NCI-H748 treated with DMSO at 0.1 percent for 48 hours (cell line): ENCODE measurements at places on chromosomes 5 and 9.

DNA sequence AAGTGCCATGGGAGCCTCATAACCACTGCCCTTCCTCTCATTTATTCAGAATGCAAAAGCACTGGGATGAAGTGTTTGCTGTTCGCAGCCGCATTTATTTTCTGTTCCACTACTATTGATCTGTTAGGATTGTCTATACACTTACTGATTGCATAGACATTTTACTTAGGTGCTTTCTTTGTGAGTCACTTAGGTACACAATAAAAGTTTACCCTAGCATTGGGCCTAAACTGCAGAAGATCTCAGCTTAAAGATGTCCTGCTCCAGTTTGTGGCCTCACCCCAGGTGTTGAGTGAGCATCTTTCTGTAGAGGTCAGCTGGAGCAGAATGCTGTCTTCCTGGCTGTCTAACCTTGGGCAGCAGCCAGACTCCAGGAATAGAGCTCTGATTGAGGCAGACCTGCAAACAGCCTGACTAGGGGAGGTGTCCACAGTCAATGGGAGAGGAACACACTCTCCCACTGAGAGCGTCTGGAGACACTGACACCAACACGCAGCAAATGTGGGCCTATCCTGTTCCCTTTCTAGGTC is 54.0 kb downstream of the GPR21 start:
- DNase-seq, result no peak

- DNase-seq, result no peak
These were observed 6.9 kb downstream of the SHC3 start for GRCh38 chr9:89171693-89172092.

- no peak for DNase-seq
These were observed 477.6 kb upstream of the CD180 start for GRCh38 chr5:67674159-67674655.

DNA sequence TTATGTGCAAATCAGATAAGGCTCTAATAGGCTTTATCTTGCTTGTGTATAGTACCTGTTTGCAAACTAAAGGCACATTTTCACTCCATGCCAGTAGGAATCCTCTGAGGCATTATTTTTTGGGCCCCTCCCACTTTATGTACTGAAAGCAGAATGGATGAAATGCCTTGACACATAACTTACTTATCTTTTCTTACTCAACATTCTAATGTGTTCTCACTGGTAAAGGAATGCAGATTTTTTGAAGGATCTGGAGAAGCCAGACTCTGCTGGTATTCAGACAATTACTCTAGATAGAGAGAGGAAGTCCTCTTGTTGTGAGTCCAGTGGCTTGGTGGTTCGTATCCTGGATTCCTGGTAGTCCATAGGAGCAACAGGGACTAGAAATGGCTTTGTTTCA is 336.7 kb downstream of the CCDC171 start:
- no peak for DNase-seq

DNA sequence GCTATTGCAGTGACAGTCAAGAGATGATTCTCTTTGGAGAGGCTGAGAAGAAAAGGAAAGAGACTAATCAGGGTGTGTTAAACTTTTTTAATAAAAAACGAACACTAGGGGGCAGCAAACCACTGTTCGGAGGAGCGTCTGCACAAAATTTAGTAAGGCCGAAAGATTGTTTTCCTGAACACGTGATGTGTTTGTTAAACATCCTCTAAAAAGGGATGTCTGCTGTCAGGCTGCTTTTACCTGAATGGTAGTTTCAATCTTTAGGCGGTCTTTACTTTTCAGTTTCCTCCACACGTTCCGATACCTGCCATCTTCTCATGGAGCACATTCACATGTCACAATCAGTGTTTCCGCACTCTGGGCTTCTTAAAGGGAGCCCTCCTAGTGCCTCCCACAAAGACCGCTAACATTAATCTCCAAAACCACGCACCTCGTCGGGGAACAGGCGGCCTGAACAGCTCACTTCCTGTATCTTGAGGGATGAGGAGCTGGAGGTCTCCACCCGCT is 125.2 kb downstream of the GPBP1 start:
- peak; percentile 78 for DNase-seq

DNA sequence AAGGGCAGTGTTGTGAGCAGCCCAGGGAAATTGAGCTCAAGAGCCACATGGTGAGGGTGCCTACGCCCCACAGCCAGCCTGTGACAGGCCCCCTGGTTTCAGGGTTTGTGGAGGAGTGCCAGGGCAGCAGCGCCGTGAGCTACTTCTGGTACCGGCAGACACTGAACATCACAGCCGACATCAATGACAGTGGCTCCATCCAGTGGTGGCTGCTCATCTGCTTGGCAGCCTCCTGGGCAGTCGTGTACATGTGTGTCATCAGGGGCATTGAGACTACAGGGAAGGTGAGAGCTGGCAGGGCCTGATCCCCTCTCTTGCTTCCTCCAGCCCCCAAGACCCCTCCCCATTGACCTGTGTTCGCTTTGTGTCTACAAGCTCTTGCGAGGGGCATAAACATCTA is 10.2 kb downstream of the SLC6A18 start:
- DNase-seq, result no peak

GRCh38 chr9:88871669-88872068 is 119.6 kb upstream of the S1PR3 start:
- DNase-seq, result no peak

DNA sequence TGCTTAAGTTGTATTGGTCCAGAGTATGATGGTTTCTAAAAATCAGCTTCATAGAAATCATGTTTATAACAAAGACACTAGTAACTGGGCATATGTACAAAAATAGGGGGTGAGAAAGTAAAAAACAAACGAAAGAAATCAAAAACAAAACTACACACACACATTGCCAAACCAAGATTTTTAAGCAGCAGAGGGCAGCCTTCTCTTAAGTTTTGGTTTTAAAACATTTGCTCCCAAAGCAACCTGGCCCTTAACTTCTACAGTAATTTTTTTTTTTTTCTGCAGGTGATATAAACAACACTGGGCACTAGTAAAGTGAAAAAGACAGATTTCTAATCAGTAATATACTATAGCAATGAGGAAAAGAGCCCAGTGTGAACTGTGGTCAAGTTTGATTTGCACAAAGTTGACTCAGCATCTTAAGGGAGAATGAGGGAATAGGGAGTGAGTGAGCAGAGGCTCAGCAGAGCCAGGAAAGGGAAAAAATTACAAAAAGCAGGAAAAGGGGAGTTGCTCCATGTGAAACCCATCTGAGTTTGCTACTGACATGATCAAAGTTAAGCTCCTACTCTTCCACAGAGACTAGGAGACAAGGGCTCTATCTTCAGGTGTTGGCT is 13.4 kb upstream of the GAPT start:
- no peak for DNase-seq

GRCh38 chr5:54705994-54706653 is 188.6 kb downstream of the SNX18 start:
- DNase-seq, result no peak

DNA sequence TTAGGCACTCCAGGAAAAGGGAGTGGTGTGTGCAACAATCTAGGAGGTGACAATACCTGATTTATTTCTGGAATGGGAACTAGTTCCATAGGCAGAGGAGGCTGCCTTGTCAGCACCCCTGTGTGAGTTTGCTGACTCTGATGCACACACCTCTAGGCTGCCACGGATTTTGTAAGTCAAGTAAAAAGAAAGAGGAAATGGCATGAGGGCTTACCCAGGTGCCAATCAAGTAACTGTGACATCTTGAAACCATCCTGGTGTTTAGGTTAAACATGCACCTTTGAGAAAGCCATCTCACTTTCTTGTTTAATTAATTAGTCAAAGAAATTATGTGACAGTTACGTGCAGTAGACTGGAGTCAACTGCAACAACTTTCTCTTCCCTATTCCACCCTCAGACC is 32.3 kb upstream of the FAM81B start:
- no peak for DNase-seq

DNA sequence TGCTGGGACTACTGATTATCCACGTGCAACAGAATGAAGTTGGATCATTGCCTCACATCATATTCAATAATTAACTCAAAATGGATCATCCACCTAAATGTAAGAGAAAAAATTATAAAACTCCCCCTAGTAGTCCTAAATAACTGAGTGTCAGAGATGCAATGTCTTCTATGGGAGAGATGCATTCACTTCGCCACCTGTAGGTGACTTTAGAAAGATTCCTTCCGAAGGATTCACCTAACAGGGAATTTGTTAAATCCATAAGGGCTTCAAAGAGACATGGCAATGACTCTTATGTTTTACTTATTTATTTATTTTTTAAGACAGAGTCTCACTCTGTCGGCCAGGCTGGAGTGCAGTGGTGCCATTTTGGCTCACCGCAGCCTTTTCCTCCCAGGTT is 526.0 kb downstream of the MTRR start:
- DNase-seq, result no peak

DNA sequence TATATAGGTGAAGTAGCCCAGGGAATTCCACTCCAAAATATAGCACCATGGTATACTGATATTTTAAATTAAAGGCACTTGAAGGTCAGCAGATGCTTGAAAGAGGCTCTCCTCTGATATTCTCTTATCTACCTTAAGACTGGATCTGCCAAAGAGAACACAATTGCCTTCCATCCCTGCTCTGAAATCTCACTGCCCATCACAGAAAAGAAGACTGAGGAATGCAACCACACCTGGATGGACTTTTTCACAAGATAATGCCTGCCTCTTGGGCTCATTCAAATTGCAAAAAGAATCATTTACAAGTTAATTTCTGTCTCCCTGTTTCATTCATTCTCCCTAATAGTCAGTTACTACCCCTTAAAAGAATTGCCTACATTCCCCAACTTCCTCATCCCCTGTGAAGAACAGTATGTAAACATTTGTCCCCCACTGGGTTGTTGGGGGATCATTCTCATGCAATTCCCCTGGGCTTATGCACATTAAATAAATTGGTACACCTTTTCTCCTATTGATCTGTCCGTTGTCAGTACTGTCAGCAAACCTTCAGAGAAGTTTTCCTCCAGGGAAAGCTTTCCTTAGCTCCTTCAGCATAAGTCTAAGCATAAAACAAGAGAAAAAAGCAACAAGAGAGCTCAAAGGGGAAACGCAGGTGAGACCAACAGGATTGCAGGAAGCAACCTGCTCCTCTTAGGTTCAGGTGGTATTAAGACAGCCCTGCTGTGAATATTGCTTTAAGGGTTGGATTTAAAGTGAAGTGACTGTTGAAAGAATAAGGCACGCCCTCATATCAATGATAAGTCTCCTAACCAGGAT is 171.4 kb upstream of the SLC30A5 start:
- DNase-seq, result no peak

DNA sequence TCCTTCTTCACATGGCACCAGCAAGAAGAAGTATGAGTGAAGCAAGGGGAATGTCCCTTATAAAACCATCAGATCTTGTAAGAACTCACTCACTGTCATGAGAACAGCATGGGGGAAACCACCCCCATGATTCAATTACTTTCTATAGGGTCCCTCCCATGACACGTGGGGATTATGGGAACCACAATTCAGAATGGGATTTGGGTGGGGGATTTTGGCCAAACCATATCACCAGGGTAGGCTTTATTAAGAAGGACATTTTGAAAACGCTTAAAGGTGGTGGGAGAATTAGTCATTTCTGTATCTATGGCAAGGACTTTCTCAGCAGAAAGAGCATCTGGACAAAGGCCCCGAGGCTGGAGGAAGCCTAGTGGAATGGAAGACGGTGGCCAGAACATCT is 100.2 kb upstream of the ADAMTS16 start:
- DNase-seq, result no peak

- no peak for DNase-seq
These were observed 4.9 kb upstream of the RCL1 start for GRCh38 chr9:4787876-4788275.

DNA sequence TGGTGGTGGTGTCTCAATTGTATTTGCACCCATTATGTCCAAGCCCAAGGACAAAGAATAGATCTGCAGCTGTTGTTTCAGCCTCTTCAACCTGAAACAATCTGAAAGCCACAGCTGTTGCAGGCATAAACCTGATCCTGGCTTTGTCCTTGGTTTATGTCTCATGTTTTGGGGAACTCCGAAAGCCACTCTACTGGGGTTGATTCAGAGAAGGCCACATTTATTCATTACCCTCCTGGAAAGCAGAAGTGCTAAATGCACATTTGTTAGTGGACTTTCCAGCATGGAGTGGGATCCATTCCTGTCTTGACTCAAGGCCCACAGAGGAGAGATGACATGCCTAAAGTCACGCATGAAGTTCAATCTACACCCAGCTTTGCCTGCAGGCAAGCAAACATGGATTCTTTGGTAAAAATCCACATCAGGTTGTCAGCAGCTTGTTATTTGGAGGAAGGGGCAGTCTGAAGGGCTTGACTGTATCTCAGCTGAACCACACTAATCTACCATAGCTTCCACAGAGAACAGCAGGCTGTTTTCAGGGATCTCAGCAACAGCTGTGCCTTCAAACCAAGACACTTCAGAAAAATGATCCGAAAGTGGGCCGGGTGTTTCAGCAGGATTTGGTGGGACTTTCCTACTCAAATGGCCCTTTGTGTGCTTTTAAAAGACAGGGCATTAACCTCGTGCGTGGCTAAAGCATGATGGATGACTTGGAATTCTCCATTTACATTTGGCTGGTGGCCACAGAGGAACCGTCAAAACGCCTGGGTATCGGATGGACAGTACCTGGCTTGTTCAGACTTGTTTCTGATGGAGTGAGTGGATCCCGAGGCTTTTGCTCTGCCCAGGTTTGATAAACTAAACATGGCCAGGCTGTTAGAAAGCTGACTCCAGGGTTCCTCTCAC is 36.2 kb upstream of the ADAM19 start:
- DNase-seq, result no peak

- DNase-seq, result no peak
These were observed 646.9 kb upstream of the ZNF608 start for GRCh38 chr5:125393221-125393815.

DNA sequence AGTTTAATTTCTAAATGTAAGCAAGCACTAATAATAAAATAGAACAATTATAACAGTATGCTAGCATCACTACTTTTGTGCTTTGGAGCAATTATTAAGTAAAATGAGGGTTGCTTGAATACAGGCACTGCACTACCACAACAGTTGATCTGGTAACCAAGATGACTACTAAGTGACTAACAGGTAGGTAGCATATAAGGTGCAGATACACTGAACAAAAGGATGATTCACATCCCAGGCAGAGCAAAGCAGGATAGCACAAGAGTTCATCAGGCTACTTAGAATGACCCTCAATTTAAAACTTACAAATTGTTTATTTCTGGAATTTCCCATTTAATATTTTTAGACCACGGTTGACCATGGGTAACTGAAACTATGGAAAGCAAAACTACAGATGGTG is 48.0 kb upstream of the RGS7BP start:
- DNase-seq, result no peak

DNA sequence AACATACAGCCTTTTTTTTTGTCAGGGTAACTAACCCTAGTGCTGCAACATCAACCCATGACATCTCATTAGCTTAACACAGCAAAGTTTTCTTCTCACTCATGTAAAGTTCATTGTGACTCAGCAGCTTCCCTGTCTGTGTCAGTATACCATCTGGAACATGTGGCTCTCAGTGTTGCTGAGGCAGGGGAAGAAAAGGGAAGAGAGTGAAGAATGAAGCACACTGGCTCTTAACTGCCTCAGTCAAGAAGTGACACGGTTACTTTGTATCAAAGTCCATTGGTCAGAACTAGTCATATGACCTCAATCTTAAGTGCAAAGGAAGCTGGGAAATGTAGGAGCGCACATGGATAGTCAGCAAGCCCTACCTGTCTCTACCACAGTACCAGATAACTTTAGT is 185.0 kb upstream of the ELL2 start:
- no peak for DNase-seq
